A549 treated with DMSO at 1 μM for 4 hours (cell line): ENCODE measurements at places on chromosomes 16 and 17. TPM values are rescaled to one million over a fixed set of nuclear protein-coding genes. Genes with fewer than 3 reads are reported as not detected.

The PRSS36 gene
- 0.43 to 1.0 TPM (median 0.84 TPM) in 5 replicates for total RNA-seq

The GNGT2 gene
- 0.18 to 0.38 TPM (median 0.25 TPM) in 5 replicates for total RNA-seq

The ALOX15 gene
- 0.06 to 0.14 TPM (median 0.10 TPM) in 4 of 5 replicates, not detected in the other for total RNA-seq

The ZNF785 gene
- total RNA-seq, result not detected in 5 replicates

The HOXB8 gene
- 6.1 to 9.0 TPM (median 7.9 TPM) in 5 replicates for total RNA-seq

The SLC43A2 gene
- total RNA-seq, result 6.0 to 8.2 TPM (median 7.1 TPM) in 5 replicates

The CENPV gene
- 155 to 165 TPM (median 159 TPM) in 5 replicates for total RNA-seq

The KRT13 gene
- total RNA-seq, result 0.08 to 0.19 TPM (median 0.16 TPM) in 4 of 5 replicates, not detected in the other

The ATP2A3 gene
- total RNA-seq, result 3.3 to 4.9 TPM (median 4.5 TPM) in 5 replicates

The TBC1D3G gene
- total RNA-seq, result not detected in 5 replicates

The AXIN2 gene
- total RNA-seq, result 0.94 to 1.9 TPM (median 1.5 TPM) in 5 replicates

The C16orf96 gene
- total RNA-seq, result not detected in 5 replicates
